ENCODE measurements at places on chromosomes 6 and 20. TPM values are rescaled to one million over a fixed set of nuclear protein-coding genes. Genes with fewer than 3 reads are reported as not detected.

- no peak for DNase-seq
Observed at GRCh38 chr20:663315-664090, 10.5 kb upstream of the SRXN1 start.

DNA sequence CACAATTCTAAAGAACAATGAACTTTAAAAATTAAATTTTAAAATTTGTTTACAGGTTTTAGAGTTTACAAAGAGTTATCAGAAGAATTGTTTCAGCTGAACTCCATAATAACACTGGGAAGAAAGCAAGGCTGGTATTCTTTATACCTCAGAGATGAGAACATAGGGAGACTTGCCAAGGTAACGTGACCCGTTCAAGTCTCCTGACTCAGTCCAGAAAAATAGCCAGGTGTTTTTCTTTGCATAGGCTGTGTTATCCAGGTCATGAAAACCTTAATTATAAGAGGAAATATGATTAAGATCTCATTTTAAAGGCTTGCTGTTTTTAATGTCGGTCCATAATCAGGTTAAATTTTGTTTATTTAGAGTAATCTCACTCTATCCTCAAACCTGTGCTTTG, 8.5 kb upstream of the C6orf141 start:
- no peak for DNase-seq

SIRPD gene
- 0.79 TPM for total RNA-seq

IMPG1 gene
- total RNA-seq: not detected

DNA sequence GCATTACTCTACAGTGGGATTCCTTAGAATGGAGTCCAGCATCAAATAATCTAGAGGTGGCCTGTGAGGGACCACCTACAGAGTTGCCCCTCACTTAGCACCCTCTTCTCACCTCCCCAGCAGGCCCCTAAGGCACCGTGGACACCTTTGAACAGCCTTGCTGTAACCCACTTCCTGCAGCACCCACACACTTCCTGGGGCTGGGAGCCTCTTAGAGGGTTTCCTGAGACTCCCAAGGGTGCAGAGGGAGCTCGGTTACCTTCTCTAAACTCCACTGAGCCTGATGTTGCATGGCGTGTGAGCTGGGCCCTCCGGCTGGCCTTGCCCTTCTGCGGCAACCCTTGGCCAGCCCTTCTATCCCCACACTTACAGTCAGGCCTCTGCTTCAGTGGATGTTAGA, 7.3 kb upstream of the SIRPG start:
- DNase-seq: no peak

GRCh38 chr20:41770427-41770826, 152.2 kb upstream of the CHD6 start:
- no peak for DNase-seq

DNA sequence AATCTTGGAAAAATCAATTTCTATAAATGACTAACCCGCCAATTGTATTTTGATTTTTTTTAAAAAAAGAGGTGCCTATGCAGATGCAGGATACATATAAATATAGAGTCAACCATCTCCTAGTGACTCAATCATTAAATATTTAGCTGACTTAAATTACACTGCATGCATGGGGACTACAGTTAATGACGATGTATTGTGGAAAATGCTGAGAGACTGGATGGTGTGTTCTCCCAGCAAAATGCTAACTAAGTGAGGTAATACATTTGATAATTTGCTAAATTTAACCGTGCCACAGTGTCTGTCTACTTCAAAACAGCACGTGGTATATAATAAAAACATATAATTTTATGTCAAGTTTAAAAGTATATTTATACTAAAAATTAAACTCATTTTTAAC, 341.6 kb downstream of the PRKN start:
- no peak for DNase-seq

DNA sequence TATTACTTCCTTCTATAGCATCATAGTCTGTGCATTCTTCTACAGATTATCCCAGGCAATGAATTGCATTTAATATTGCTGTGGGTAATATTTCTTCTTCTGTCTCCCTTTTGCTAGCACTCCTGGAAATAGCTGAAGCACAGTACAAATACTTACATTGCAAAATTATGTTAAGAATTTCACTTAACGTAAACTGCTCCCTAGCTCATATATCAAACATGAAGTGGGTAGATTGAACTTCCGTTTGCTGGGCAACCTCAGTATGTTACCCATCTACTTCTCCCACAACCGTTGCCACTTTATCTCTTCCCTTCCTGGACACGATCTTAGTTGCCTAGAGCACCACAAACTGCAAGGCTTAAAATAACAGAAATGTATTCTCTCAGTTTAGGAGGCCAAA, 963.3 kb downstream of the KIF16B start:
- DNase-seq: no peak

DNA sequence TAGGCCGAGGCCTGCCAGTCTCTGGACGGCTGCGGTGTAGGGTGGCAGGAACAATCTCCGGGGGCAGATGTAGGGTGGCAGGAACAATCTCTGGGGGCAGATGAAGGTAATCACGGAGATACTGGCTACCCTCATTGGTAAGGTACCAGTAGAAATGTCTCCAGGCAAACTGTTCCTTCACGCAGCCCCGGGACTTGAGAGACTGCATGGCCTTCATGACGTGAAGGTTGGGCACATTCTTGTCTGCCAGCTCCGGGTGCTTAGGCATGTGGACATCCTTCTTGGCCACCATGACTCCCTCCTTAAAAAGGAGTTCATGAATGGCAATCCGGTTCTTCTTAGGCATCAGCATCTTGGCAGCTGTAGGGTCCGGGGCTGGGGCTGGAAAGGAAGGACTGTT, 6.1 kb downstream of the FAM110A start:
- DNase-seq: no peak

GRCh38 chr6:107080036-107080435, 35.3 kb downstream of the BEND3 start:
- DNase-seq: no peak

DNA sequence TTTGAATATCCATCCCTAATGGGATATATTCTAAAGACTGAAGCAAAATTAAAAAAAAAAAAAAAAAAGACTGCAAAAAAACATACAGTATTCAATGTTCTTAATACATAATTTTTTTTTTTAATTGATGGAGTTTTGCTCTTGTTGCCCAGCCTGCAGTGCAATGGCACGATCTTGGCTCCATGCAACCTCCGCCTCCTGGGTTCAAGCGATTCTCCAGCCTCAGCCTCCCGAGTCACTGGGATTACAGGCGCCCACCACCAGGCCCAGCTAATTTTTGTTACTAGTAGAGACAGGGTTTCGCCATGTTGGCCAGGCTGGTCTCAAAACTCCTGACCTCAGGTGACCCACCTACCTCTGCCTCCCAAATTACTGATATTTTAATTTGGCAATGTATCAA, 29.3 kb downstream of the RANBP9 start:
- DNase-seq: no peak

NTSR1 gene
- total RNA-seq: 3.5 TPM

FAM209A gene
- total RNA-seq: 0.81 TPM

- DNase-seq: no peak
Observed at GRCh38 chr20:43972692-43973091, 58.0 kb downstream of the TOX2 start.

DNA sequence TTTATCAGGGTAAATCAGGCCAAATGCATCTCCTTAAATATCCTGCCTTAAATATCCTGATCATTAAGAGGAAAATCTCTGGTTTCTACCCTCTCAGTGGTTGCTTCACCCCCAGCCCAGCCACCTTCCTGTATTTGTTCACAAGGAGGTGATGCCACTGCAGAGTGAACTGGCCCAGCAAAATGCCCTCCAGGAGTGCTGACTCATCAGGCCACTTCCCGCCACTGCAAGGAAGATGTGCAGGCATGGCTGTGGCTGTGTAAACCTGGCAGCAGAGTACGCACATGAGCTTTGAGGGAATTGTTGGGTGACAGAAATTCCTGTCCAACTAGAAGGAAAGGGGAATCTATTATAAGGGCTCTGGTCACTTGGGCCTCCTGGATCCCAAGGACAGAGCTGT, 13.8 kb downstream of the NQO2 start:
- no peak for DNase-seq

DNA sequence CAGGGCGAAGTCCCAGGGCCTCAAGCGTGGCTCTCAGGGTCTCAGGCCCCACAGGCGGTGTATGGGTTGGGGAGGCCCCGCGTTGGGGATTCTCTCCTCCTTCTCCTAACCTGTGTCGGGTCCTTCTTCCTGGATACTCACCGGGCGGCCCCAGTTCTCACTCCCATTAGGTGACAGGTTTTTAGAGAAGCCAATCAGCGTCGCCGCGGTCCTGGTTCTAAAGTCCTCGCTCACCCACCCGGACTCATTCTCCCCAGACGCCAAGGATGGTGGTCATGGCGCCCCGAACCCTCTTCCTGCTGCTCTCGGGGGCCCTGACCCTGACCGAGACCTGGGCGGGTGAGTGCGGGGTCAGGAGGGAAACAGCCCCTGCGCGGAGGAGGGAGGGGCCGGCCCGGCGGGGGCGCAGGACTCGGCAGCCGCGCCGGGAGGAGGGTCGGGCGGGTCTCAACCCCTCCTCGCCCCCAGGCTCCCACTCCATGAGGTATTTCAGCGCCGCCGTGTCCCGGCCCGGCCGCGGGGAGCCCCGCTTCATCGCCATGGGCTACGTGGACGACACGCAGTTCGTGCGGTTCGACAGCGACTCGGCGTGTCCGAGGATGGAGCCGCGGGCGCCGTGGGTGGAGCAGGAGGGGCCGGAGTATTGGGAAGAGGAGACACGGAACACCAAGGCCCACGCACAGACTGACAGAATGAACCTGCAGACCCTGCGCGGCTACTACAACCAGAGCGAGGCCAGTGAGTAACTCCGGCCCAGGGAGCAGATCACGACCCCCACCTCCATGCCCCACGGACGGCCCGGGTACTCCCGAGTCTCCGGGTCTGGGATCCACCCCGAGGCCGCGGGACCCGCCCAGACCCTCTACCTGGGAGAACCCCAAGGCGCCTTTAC, at the start of gene HLA-G:
Gene HLA-G (plus strand): TSS at position 247 of the 892 bp plus-strand sequence. CDS start 20 bp downstream, at position 267.
- DNase-seq: no peak

DNA sequence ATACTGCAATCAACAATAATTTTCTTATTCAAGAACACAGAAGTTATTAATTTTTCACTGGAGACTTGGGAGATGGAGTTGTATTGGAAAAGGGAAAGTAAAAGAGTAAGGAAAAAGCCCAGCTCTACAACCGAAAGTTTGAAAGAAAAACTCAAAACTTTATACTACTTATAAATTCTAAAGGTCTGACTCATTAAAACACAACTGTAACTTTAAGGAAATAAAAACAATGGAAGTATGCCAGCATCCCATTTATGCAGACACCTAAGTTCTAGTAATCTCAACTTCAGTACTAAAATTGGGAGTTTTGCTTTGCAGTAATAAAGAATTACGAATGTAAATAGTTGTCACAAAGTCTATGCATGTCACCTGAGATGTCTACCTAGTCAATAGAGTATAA, 80.6 kb downstream of the IRAK1BP1 start:
- DNase-seq: no peak

- DNase-seq: no peak
Observed at GRCh38 chr20:2273634-2274302, 22.0 kb upstream of the TGM3 start.

DNA sequence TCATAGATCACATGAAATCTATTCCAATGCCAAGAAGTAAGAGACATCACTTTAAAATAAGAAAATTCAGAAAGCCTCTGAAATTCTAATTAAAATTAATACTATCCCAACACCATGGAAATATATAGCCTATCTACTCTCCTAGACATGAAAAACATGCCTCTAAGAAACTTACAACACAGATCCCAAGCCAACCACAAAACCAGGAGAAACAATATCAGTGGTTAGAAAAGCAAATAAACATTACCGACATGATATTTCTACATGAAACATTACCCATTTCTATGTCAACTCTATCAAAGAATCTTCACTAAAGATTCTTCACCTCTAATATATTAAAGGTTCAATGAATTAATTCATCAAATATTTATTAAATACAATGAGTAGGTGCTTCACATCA, 4.8 kb downstream of the EPB41L2 start:
- no peak for DNase-seq

DNA sequence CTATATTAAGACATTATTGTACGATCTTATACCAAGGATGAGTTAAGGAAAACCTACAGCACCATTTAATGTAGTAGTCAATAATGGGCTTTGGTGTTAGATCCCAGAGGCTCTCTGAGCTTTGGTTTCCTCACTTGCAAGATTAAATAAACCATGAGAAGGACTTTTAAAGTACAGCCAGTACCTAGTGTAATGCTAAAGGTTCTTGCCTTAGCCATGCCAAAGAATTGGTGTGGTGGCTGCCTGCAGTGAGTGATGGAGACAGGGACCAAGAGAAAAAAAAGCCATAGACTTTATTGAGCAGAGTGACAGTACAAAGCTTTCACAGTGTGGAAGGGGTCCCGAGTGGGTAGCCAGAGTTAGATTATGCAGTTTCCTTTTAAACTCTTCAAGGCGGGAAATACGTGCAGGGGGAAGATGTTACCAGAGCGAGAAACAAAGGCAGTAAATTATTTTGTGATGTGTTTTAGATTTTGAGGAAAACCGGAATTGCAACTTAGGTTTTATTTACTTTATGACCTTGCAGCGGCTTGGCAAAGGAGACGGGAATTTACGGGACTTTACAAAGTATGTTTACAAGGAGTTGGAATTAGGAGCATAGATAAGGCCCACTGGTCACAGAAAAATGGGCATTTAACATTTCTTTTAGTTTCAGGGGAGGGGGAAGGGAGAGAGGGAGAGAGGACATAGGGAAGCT, 100.4 kb downstream of the MYO6 start:
- DNase-seq: no peak

DNA sequence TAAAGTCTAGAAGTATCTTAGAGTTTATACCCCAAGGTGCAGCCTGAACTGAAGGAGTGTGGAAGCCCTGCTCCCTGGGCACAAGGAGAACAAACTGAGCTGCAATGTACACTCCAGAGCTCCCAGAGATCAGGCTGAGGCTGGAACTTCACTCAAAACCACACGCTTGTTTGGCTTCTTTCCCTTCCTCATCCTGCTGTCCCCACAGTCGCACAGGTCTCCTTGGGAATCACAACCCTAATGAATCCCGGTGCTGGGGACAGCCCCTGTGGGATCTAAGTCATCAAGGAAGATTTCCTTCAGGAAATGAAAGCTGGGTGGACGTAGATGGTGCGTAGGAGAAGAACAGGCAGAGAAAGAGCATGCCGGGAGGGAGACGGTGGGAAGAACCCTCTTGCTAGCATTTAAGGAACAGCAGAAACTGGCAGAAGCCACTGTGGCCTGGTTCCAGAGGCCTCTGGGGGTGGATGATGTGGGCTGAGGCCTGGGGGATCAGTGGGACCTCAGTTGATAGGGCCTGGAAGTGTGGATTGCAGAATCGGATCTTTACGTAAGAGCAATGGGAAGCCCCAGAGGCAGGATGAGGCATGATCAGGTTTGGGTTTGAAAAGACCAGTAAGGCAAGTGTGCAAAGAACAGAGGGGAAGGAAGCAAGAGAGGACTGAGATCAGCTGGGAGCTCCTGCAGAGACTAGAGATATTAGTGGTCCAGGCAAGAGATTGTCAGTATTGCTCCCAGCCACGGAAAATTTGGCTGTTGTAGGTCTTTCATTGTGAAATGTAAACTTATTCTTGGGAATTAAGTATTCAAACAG, 21.4 kb downstream of the CYP24A1 start:
- DNase-seq: no peak

All from left lung (tissue), 14 donors.